ENCODE measurements at places on chromosomes 7 and 10. TPM values are rescaled to one million over a fixed set of nuclear protein-coding genes. Genes with fewer than 3 reads are reported as not detected.

The KNDC1 gene
- total RNA-seq, result 3.7 TPM

- DNase-seq, result no peak
These were observed 65.6 kb downstream of the PTPRZ1 start for GRCh38 chr7:121938429-121938996.

GRCh38 chr10:86709396-86710185 lies 41.3 kb downstream of the LDB3 start:
- DNase-seq, result no peak

The GPRIN2 gene
- total RNA-seq, result 2.5 TPM

The PLXNA4 gene
- 14.7 TPM for total RNA-seq

DNA sequence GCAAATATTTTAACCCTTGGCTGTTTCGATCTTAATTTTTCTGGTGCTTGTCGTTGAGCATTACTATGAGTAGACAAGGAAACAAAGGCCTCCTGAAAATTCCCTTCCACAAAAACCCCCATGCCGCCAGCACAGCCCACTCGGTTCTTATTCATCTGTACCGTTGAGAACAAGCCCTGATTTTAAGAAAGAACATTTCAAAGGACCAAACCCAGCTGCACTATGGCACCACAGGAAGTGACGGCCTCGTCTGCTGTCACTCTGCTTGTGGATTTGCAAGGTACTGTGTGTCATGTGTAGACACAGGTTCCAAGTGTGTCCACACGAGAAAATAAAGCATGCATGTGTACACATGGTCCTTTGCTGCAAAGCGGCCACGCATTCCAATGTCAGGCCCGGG lies 285.2 kb downstream of the DNAJB6 start:
- DNase-seq, result no peak

- no peak for DNase-seq
These were observed 346.5 kb upstream of the CACNA2D1 start for GRCh38 chr7:82789883-82790609.

GRCh38 chr7:30980751-30981150 lies 17.0 kb downstream of the GHRHR start:
- DNase-seq, result no peak

GRCh38 chr10:63120554-63120953 lies 12.6 kb upstream of the NRBF2 start:
- DNase-seq, result no peak

- no peak for DNase-seq
These were observed 42.2 kb upstream of the LAMB1 start for GRCh38 chr7:108045154-108045553.

DNA sequence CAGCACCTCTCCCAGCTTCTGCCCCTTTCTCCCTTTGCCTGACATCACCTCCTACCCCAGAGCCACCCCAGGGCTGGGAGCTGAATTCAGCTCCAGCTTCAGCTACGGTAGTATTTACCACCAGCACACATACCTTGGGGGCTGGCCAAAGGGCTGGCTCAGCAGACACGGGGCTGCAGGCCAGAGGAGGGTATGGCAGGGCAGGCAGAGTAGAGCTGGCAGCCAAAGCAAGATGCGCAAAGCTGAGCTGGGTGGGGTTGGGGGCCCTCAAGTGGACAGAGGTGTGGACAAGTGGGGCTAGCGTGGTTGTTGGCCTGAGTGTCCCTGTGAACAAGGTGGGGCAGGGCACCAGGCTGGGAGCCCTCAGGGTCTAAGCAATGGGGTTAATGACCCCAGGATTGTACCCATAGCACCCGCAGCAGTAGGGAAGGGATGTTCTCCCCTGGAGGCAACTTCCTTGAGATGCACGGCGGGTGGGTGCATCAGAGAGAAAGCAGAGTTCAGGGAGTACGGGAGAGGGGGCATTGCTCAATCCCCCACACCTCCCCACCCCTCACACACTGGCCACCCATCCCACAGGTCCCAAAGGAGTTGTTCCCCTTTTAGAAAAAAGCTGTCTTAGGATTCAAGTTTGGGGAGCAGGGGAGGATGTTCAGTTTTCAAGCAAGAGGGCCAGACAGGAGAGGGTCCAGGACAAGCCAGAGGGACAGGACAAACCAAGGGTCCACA lies 8.0 kb downstream of the VSIR start:
- DNase-seq, result no peak

GRCh38 chr10:44854693-44855350 lies 56.3 kb upstream of the TMEM72 start:
- DNase-seq, result no peak

DNA sequence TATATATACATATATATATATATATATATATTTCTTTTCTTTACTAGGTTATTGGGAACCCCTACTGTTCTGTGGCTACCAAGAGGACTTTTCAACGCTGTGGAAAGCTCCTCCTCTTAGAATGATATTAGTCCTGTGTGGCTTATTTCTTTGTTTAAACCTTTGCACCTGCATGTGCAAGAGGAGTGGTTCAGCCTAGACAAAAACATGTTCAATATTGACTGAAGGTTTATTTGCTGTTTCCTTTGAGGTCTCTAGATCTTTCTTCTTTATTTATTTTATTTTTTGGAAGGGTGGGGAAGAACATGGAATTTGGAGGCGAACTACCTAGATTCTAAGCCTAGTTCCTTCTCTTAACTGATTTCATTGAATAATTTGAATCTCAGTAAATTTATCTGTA lies 118.1 kb downstream of the GNAT3 start:
- DNase-seq, result no peak

- no peak for DNase-seq
These were observed 902.5 kb upstream of the ZNF722 start for GRCh38 chr7:63096141-63096540.

The BMPER gene
- total RNA-seq, result 12.5 TPM

GRCh38 chr10:123909866-123910265 lies 18.3 kb upstream of the CPXM2 start:
- DNase-seq, result no peak

- DNase-seq, result no peak
These were observed 122.2 kb downstream of the PDE1C start for GRCh38 chr7:31948029-31948428.

DNA sequence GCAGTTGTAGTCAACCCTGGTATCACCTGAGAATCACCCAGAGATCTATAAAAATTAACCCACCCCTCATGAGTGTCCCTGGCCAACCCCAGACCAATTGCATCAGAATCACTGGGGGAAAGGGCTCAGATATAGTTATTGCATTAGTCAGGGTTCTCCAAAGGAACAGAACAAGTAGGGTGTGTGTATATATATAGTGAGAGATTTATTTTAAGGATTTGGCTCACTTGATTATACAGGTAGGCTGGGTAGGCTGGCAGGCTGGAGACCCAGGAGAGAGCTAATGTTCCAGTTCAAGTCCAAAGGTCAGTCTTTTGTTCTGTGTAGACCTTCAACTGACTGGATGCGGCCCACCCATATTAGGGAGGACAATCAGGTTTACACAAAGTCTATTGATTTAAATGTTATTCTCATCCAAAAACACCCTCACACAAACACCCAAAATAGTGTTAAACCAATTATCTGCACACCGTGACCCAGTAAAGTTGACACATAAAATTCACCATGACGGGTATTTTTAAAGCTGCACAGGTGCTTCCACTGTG lies 372.9 kb upstream of the NFE2L3 start:
- DNase-seq, result no peak

The RAPGEF5 gene
- total RNA-seq, result 75.3 TPM

DNA sequence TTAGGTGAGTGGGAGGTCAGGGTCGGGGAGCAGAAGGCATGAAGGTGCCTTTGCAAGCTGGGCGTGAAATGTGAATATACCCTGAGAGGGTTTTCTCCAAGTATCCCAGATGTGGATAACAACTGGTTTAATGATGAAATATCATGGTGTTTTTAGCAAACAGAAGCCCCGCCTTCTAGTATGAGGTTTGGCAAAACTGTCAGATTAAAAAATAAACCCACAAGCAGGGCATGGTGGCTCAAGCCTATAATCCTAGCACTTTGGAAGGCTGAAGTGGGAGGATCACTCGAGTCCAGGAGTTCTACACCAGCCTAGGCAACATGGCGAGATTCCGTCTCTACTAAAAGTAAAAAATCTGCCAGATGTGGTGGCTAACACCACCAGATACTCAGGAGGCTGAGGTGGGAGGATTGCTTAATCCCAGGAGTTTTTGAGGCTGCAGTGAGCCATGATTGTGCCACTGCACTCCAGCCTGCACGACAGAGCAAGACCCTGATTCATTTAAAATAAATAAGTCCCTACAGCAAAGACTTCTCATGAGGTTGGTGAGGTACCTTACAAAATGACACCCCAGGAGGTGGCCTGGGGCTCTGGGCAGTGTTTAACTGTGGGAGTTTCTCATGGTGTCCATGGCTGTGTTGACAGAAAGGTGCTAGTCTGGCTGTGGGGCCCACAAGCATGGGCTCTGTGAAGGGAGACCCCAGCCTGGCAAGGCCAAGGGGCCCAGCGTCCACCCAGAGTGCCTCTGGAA lies 6.7 kb upstream of the PWWP2B start:
- DNase-seq, result no peak

The PDK4 gene
- 939 TPM for total RNA-seq

DNA sequence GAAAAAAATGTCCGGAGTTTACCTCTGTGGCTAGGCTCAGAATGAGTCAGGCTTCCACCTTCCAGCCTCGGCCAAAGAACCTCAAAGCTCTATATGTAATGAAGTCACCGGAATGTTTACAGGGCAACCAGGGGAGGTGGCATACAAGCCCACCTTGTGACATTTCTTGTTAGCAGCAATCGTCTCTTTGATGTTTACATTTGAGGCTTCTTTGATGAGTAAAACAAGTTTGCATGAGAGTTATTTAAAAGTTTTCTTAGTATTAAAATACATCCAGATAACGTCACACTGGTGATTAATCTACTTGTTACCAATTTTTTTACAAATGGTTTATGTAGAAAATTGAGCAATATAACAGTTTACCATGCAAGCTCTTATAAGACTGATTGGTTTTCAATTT lies 133.1 kb upstream of the ADAM12 start:
- no peak for DNase-seq

DNA sequence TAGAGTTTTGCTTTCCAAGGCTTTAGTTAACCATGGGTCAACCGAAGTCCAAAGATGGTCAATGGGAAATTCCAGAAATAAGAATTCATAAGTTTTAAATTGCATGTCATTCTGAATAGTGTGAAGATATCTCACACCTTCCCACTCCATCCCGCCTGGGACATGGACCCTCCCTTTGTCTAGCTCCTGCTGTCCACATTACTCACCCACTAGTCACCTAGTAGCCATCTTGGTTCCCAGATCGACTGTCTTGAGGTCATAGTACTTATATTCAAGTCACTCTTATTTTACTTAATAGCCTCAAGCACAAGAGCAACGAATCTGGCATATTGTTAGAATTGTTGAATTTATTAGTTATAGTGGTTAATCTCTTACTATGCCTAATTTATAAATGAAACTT lies 366.6 kb downstream of the PRPF18 start:
- no peak for DNase-seq

The LRRD1 gene
- total RNA-seq, result 0.44 TPM

- peak; percentile 82 for DNase-seq
These were observed 167.0 kb upstream of the PPP1R3A start for GRCh38 chr7:114085592-114086501.

DNA sequence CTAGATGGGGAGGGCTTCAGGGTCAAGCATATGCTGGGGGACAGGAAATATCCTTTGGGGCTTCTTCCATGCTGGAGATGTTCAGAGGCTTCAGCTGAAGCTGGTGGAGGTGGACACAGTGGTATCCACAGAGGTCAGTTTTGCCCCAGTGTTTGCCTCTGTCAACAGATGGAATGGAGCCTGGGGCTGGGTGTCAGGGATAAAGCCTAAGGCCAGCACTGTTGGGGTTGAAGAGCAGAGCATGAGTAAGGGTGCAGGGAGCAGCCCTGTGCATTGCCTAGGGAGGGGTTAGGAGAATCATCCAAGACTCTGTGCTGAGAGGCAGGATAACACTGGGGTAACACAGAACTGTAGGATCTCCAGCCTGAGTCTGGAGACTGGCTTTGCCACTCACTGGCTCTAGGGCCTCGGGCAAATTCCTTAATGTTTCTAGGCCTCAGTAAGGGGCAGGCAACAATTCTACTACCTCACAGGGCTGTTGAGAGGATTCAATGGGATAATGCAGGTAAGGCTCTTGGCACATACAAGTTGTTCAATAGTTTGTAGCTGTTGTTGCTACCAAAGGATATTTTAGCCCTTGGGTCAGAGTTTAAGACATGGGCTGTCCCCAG lies 21.8 kb upstream of the MYL7 start:
- DNase-seq, result no peak

The CNNM1 gene
- total RNA-seq, result not detected

The GPNMB gene
- 53.3 TPM for total RNA-seq

GRCh38 chr7:139823959-139824521 lies 5.0 kb upstream of the TBXAS1 start:
- no peak for DNase-seq

GRCh38 chr10:112184379-112184778 lies 814 bp upstream of the GPAM start:
- no peak for DNase-seq

The NPY4R2 gene
- not detected for total RNA-seq

DNA sequence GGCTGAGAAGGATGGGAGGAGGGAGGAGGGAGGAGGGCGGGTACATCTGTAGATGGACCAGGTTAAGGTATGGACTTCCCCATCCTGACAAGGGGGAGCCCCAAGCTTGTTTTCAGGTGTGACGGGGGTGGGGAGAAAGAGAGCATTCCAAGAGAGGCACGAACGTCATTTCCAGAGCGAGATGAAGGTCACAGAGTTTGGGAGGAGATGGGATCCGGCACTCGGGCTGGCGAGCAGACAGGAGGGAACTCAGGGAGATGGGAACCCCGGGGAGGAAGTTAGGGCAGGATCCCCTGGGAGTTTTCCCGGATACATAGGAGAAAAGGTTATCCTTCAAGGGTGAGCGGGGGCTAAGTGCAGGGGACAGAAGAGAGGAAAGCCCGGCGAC lies 118.8 kb downstream of the CUX1 start:
- DNase-seq, result no peak

- no peak for DNase-seq
These were observed 1355.2 kb downstream of the XPNPEP1 start for GRCh38 chr10:108567899-108568752.

DNA sequence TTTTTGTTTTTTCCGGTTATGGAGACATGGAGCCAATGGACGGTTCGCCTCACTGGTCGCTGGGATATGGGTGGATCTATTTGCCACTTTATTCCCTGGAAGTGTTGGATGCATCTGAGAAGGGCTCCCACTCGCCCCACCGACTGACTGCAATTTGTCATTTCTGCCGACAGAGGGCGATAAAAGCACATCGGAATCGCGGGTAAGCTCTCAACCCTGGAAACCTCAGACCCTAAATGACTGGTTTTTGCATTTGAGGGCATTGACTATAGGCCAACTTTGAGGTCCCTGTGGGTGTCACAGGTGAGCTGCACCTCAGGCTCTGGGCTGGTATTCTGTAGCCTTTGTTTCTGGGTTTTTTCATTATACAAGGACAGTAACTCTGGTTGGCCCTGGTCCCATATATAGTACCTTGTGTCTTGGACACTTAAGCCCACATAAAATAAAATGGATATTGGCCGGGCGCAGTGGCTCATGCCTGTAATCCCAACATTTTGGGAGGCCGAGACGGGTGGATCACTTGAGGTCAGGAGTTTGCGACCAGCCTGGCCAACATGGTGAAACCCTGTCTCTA lies 11.9 kb upstream of the OPALIN start:
- DNase-seq, result no peak

- no peak for DNase-seq
These were observed 26.1 kb downstream of the RBM33 start for GRCh38 chr7:155670521-155670920.
